ENCODE measurements at places on chromosomes 1 and 21.

DNA sequence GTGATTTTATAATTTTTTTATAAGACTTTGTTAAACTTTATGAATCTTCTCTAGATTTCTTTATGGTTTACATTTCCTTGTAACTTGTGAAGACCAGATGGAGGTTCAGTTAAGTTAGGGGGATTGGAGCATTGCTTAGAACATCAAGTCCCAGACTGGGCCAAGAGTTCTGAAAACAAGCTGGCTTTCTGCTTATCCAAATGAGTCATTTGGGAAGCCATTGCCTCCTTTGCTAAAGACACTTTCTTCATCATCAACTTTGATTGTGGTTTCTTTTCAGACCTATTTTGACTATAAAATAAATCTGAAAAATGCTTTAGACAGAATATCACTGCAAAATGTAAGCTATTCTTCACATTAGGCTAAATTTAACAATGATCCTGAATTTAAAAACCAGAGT, 446.8 kb downstream of the USP25 start:
- DNase-seq = no peak

DNA sequence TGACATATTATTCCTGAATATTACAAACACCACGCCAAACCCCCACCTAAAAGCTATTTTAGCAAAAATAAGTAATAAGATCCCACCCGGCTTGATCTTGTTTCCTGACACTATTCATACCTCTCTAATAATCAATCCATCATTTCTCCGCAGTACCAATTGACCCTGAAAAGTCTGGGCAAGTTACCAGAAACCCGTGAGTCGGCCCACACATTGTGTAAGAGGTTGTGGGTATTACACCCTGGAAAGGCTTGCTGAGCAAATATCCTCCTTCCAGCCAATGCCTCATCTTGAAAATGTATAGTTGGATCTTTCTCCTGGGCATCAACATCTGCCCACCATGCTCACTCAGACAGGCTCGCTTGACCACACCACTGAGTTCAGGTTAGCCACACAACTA, 451.0 kb downstream of the TTLL7 start:
- DNase-seq = no peak

- no peak for DNase-seq
These were observed 2.0 kb downstream of the FCER1G start for GRCh38 chr1:161216945-161217712.

GRCh38 chr1:43537423-43538142, 6.9 kb downstream of the PTPRF start:
- no peak for DNase-seq

GRCh38 chr1:235098991-235099390, 29.6 kb downstream of the TOMM20 start:
- DNase-seq = no peak

DNA sequence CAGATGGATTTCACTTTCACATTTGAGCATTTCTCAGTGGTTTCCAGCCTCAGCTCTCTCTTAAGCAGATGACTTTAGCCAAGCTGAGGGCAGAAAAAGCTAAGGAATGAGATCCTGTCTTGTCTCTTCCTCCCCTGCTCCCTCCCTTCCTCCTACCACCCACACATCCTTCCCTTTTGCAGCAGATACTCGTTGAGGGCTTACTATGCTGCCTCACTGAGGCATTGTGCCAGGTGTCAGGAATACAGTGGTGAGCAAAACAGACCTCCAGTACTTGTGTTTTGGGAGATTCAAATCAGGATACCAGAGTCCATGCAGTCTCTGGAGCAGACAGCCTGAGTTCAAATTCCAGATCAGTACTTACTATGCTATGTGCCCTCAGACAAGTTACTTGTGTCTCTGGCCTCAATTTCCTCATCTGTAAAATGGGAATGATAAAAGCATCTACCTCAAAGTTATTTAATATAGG, 43.2 kb downstream of the KIF26B start:
- no peak for DNase-seq

GRCh38 chr1:93034397-93034796, 44.7 kb upstream of the MTF2 start:
- DNase-seq = no peak

GRCh38 chr1:220431554-220432239, 96.2 kb upstream of the MARK1 start:
- DNase-seq = no peak

DNA sequence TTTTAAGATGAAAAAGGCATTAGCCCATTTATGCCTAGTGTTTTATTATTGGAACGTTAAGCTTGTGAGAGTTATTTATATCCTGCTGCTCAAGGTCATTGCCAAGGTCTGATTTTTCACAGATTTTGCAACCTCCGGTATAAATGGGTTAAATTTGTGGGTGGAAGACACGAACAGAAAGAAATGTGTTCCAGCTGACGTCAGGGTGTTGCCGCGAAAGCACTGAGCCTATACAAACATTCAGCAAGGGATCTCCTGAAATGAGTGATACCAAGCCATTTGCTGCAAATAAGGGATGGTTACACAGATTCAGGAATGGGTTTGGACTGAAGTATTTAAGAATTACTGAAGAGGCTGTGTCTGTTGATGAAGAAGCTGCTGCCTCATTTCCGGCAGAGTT, 32.2 kb downstream of the TMED5 start:
- no peak for DNase-seq

- no peak for DNase-seq
These were observed 3.2 kb downstream of the ASPM start for GRCh38 chr1:197143276-197143675.

- DNase-seq = no peak
These were observed 17.1 kb downstream of the SLAMF7 start for GRCh38 chr1:160755911-160756848.

GRCh38 chr1:64116537-64116936, 86.9 kb upstream of the UBE2U start:
- no peak for DNase-seq

DNA sequence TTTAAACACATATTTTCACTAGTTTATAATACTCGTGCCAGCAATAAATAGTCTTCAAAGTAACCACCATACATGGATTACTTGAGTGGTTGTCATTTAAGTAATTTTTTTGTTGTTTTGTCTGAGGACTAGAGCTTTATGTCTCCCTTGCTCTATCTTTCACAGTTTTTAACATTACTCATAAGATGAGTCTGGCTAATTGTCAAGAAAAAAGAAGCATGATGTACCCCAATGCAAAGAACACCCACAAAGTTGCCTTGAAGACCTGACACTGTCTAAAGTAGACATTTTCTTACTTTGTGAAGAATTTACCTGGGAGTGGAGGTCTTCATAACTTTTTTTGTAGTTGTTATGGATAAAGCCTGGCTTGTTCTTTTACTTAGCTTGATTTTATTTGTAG, 210.4 kb upstream of the BRINP3 start:
- DNase-seq = no peak

- DNase-seq = no peak
These were observed 3.9 kb upstream of the PRKCZ start for GRCh38 chr1:2046174-2046917.

GRCh38 chr1:117653732-117654492, 48.1 kb downstream of the TENT5C start:
- no peak for DNase-seq

GRCh38 chr1:83846138-83846537, 152.8 kb downstream of the TTLL7 start:
- no peak for DNase-seq

DNA sequence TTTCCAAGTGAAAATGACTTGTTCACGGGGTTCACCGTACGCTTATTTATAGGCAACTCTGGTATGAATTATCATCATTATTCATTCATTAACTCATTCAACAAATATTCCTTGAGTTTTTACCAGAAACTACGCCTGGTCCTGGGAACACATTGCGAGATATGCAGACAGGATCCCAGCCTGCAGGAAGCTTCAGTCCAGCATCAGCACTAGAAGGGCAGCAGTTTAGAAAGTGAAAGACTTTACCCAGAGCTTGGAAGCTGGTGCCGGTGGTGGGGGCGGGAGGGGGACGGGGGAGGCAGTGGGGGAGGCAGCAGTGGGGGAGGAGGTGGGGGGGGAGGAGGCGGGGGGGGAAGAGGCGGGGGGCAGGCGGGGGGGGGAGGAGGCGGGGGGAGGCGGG, 55.9 kb downstream of the SETD4 start:
- DNase-seq = no peak

DNA sequence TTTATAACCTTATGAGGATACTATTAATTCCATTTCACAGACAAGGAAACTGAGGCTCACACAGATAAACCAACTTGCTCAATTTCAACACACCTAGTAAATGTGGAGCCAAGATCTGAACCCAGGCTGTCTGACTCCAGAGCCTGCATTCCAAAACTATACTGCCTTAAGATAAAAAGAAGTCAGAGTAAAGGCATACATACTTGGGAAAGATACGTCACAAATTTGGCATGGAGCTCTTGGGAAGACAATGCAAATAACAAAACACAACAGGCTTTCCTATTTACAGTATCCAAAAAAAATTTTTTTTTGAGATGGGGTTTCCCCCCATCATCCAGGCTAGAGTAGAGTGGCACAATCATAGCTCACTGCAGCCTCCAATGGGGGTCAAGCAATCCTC, 5.9 kb downstream of the AKT3 start:
- no peak for DNase-seq

DNA sequence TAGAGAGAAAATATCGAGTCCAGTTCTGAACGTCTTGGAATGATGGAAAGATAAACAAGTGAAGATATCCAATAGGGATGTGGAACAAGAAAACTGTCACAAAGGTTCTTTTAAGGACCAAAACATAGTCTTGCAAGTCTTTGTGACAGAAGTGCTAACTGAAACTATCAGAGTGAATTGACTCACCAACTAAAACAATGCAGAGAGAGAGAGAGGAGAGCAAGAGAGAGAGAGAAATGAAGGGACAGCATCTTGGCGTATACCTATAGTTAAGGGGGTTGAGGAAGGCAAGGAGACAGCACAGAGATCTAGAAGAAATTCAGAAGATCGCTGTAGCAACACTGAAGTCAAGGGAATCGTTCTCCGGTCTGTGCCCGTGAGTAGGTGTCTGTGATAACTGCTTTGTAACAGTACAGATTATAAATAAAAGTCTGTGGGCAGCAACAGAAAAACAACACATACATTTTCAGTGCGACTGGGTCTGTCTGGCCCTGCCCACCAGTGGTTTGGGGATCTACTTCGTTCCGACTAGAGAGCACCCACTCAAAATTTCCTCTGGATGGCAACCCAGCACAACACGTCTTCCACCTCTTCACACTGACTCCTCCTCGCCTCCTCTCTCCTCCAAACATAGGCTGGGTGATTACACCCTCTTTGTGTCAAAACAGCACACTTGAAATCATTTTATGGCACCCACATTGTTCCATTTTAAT, 4.8 kb upstream of the COA6 start:
- DNase-seq = no peak

GRCh38 chr21:32728848-32729247, 1.0 kb upstream of the SYNJ1 start:
- no peak for DNase-seq

DNA sequence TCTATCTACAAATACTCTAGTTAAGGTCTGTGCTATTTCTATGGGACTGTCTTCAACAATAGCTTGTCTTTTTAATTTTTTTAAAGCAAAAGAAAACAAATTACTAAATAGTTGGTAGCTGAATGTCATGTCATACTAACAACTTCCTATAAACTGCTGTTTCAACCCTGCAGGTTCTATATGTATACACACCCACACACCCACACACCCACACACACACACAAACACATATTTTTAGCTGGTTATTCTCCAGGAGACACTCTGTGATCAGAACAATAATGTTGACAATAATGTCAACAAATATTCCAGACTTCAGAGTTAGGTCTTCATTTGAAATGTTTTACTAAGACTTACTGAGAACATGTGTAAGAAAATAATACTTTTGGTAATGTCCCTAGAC, 66.7 kb downstream of the AK5 start:
- DNase-seq = no peak

DNA sequence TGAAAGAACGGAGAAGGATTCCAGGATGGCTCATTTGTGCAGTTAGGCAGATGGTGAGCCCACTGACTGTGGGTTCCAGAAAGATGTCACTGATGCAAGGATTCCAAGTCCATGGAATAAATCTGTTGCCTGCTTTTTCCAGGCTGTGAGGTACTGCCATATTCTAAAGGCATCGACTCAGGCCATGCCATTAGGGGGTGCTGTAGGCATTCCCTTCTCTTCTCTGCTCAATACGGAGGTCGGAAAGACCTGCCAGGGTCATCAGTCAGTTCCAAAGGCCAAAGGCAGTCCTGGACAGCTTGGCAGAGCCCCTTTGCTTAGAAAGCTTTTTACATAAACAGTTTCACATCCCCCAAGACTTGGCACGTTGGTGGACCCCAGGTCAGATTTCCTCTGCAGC, 31.7 kb upstream of the TMEM125 start:
- DNase-seq = no peak

DNA sequence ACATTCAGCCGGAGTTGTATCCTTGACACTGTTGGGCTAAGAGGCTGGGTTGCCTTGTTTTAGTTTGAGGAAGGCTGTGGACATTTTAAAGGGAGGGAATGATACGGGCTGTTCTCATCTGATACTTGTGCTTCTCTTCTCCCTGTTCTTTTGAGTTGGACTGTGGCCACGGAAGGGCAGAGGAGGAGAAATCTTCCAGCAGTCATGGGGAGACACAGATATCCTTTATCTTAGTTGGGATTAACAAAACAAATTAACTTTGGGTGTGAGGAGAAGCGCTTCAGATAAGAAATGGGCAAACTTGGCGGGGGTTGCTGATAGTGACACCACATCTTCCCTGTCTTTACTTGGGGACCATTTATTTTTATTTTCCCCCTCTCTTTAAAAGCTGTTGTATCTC, 138.8 kb downstream of the ROR1 start:
- DNase-seq = no peak

GRCh38 chr1:12052008-12052573, 11.0 kb upstream of the TNFRSF8 start:
- no peak for DNase-seq

DNA sequence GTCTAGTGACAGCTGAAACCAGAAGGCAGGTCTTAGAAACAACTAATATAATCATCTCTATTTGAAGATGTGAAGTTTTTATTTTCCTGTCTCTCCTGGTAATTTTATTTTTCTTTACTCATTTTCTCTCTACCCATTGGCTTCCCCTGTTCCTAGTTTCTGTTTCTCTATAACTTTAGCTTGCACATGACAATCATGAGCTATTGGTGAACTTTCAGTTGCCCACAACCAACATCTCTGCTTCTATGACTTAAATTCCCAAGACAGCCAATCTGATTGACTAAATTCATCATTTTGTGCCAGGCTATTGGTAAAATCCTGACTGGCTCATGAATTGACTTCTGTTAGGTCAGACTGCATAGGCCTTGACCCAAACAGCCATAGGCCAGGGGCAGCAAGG, 13.7 kb upstream of the ACADM start:
- DNase-seq = no peak

GRCh38 chr1:186865253-186865652, 36.5 kb downstream of the PLA2G4A start:
- no peak for DNase-seq

DNA sequence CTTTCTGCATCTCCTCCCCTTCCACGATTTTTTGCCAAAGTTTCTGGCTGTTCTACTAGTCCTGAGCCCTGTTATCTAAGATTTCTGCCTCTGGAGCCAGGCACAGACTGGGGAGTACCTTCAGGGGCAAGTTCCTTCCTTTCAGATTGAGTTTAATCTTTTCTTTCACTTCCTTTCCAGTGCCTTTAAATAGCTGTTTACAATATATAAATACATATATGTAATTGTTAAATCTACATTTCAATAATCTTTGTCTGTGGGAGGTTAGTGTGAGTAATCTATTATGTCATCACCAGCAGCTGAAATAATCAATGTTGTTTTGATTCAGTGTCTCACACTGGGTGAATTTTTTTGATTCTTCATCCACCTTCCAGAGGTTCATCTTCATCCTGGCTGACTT, 31.8 kb downstream of the DIPK1A start:
- no peak for DNase-seq

- no peak for DNase-seq
These were observed 285.0 kb downstream of the BRINP3 start for GRCh38 chr1:190192627-190193026.

GRCh38 chr1:42917241-42917495, 41.5 kb downstream of the SLC2A1 start:
- DNase-seq = no peak

Data from stimulated activated CD4-positive, alpha-beta T cell treated with anti-CD3 and anti-CD28 coated beads, Interleukin-1b, Interleukin-23, amount 100 ng/mL, for 1 hour (primary cell).